Fibroblast of villous mesenchyme (primary cell): ENCODE measurements at places on chromosomes 4 and X. TPM values are rescaled to one million over a fixed set of nuclear protein-coding genes. Genes with fewer than 3 reads are reported as not detected.

DNA sequence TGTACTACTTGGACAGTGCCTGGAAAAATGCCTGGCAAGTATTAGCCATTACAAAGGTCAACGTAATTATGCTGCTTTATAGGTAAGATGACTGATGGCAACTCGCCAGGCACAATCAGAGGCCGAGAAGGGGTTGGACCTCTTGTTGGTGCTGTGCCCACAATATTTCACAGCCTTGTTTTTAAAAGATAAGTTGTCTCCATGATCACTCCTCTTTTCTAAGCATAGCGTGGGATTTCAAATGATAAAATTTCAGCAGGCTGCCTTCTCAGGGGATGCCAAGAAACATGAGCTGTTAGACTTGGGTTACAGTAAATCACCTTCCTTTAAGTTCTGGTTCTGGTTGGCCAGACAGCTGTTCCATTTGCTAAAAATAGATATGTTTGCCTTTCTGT, 26.9 kb downstream of the HOPX start:
- DNase-seq = no peak

- DNase-seq = peak; percentile 25
Measured at GRCh38 chr4:115149106-115149505, 35.7 kb upstream of the NDST4 start.

DNA sequence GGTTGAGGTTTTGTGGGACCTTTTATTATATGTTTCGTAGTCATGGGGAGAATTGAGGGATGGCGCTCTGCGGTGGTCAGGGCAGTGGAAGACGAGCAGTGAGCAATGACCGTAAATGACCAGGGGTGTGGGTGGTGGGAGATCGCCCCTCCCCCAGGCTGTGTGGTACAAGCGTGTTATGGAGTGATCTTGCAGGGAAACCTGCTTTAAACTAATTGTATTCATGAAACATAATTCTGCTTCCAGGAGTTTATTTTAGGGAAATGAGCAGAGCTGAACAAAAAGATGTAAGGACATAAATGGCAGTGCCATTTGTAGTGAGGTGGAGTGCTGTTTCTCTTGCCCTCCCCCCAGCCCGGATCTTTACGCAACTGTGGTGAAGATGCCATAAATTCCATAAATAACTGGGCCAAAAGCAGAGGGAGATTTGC, 20.2 kb downstream of the GYG2 start:
- peak; percentile 56 for DNase-seq

DNA sequence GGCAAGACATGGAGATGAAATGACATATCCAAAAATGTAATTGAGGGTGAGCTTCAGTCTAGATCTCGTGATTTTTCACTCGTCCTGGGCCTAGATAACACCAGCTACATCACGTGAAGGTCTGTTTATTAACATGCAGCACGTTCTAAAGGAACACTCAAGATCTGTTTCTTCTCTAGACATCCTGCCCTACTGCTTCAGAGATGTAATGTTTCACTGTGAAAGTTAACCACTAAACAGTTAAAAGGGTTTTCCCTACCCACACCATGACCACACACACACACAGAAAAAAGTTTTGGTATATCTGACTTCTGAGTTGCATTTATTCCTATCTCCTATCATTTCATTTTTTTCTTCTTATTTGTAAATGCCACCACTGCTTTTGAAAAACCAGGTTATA, 52.3 kb upstream of the SMIM31 start:
- no peak for DNase-seq

- DNase-seq = no peak
Measured at GRCh38 chr4:4818415-4819212, 40.9 kb upstream of the MSX1 start.

DNA sequence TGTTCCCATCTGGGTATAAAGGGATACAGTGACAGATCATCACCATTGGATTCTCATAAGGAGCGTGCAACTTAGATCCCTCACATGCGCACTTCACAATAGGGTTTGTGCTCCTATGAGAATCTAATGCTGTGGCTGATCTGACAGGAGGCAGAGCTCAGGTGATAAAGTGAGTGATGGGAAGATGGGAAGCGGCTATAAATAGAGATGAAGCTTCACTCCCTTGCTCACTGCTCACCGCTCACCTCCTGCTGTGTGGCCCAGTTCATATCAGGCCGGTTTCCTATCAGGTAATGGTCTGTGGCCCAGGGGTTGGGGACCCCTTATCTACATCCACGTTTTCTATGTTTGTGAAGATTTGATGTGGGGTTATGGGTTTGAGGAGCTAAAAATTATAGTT, 43.7 kb downstream of the FAT4 start:
- no peak for DNase-seq

DNA sequence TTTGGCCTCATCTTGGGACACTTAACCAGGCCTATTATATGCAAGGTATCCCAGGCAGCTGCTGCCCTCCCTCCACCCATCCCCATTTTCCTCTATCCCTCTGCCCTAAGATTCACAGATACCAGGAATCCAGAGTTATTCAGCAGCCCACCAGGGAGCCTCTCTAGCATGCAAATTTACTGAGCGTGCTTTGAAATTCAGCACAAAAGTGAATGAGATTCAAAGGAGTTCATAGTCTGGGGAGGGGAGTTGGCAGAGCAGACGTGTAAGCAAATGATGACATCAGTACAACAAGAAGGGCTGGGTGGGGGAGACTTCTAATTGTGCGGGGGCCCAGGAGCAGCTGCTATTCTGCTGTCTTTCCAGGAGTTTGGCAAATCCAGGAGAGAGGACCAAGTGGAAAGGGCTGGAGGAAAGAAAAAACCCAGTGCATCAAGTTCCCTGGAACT, 1.7 kb upstream of the MTM1 start:
- no peak for DNase-seq

DNA sequence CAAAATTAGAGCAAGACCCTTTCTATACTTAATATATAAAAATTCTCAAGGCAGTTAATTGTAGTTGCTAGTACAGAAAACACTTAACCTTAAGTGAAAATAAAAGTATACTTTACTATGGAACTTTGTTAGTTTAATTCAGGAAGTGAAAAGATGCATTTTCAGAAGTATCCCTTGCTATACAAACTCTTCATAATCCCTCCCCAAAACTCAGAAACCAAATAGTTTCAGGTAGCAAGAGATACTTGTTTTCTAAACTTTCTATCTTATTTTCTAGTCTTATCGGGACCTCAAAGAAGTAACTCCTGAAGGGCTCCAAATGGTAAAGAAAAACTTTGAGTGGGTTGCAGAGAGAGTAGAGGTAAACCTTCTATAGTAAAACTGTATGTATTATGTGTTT, 14.3 kb downstream of the PAICS start:
- no peak for DNase-seq

SPIN2B gene
- total RNA-seq = 6.1 and 7.8 TPM in 2 replicates

HSD17B13 gene
- total RNA-seq = under 0.01 TPM in 1 of 2 replicates, not detected in the other

ADH1C gene
- 1.3 TPM in 1 of 2 replicates, not detected in the other for total RNA-seq
